Stimulated activated CD4-positive, alpha-beta T cell treated with anti-CD3 and anti-CD28 coated beads, TNF-alpha, amount 100 ng/mL, for 4 hours (primary cell): ENCODE measurements at places on chromosomes 1 and 21.

- no peak for DNase-seq
Observed at GRCh38 chr21:14454016-14455009, 71.4 kb upstream of the HSPA13 start.

DNA sequence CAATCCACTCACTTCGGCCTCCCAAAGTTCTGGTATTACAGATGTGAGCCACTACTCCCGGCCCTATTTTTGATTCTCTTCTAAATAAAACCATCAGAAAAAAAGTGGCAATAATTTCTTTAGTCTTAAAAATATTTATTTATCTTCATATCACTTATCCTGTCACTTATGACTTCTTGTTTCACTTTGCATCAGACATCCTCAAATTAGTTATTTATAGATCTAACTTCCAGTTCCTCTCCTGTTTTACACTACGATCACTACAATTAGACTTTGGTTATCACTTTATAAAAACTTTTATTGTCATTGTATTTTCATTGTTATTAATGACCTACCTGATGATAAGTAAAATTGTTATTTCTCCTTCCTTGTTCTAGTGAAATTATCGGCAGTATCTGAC lies 783.4 kb upstream of the BRINP3 start:
- no peak for DNase-seq

GRCh38 chr1:180976191-180976590 lies 46.5 kb downstream of the STX6 start:
- no peak for DNase-seq

GRCh38 chr1:172360511-172360910 lies 60.0 kb upstream of the C1orf105 start:
- DNase-seq: no peak

GRCh38 chr1:74396933-74397332 lies 115.5 kb downstream of the LRRC53 start:
- no peak for DNase-seq

- DNase-seq: no peak
Observed at GRCh38 chr1:236728752-236729151, 42.5 kb downstream of the ACTN2 start.

DNA sequence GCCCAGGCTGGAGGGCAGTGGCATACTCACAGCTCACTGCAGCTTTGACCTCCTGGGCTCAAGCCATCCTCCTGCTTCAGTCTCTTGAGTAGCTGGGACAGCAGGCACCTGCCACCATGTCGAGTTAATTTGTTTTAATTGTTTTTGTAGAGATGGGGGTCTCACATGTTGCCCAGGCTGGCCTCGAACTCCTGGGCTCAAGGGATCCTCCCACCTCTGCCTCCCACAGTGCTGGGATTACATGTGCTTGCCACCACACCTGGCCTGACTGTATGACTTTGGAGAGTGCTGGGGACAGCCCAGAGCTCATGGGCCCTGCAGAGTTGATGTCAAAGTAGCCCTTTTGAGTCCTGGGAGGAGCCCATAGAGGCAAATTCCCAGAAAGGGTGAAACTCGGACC lies 1.8 kb downstream of the OBSCN start:
- DNase-seq: no peak
